Stimulated activated CD4-positive, alpha-beta T cell treated with anti-CD3 and anti-CD28 coated beads, TNF-alpha, amount 100 ng/mL, for 1 hour (primary cell): ENCODE measurements at places on chromosomes 2 and 18.

- no peak for DNase-seq
Measured at GRCh38 chr2:194253528-194254259, 1403.3 kb upstream of the SLC39A10 start.

DNA sequence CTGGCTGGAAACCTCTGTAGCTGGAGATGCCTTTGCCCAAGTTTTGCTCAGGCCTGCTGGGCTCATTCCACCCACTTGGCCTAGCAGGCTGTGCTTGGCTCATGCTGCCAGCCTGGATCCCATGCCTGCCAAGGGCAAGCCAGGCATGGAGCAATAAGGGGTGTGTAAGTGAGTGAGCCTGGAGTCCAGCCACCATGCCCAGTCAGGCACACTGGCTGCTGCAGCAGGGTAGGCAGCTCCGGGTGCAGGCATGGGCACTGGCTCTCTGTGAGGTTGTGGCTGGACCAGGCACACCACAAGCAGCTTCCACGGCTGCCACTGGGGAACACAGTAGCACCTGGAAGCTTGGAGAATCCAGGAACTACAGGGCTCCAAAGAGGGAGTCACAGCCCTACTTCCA, 147.7 kb upstream of the HS6ST1 start:
- DNase-seq = no peak

- no peak for DNase-seq
Measured at GRCh38 chr2:44083054-44083453, 85.6 kb upstream of the PPM1B start.

DNA sequence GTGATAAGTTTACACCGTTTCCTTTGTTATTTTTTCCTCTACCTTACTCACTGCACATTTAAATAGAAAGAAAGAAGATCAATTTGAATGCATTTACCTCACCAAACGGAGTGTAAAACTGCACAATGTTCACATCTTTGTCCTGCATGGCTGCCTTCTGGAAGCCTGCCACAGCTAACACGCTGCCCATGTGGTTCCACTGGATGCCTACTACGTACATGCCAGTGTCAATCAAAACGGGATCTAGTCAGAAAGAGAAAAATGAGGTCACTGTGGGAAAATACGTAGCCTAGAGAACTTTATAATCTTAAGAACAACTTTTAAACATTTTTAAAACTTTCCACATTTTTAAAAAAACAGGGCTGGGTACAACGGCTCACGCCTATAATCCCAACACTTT, 16.4 kb downstream of the WDR35 start:
- DNase-seq = no peak

GRCh38 chr2:101820519-101820918, 123.0 kb downstream of the MAP4K4 start:
- DNase-seq = no peak

DNA sequence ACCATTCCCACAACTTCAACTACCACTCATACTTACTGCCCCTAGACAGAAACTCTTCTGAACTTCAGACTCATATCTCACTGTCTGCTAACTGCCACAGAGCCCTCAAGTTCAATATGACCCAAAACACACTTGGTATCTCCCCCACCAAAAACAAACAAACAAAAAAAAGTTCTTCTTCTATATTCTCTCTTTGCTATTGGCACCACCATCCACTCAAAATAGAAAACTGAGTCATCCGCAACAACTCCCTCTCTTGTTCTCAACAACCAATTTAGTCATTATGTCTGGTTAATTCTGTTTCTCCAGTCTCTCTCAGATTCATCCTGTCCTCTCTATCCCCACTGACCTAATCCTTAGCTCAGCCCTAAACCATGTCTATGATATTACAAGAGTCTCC, 7.2 kb upstream of the DCTN1 start:
- DNase-seq = no peak

- no peak for DNase-seq
Measured at GRCh38 chr2:233338046-233338445, 16.2 kb upstream of the DGKD start.

GRCh38 chr18:26791676-26792075, 73.8 kb downstream of the AQP4 start:
- DNase-seq = no peak

DNA sequence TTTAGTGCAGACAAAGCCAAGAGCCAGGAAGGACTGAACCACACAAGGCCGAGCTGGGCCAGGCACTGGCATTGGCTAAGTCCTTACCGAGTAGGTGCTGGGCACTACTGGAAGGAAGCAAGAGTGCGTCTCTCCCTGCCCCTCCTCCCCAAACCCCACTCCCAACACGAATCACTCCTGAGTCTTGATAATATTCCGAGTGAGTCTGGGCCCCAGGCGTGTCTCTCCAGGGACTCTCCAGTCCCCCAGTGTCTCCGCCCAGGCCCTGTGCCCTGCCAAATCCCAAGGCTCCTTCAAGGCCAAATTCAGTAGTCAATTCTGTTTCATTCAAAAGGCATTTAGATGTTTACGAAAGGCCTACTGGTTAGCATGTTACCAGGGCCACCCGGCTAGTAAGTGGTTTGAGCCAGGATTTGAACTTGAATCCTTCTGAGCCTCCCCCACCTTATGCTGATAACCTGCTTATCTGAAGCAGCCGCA, 82.8 kb downstream of the GLI2 start:
- no peak for DNase-seq

- DNase-seq = no peak
Measured at GRCh38 chr2:1649103-1650084, 94.9 kb downstream of the PXDN start.

DNA sequence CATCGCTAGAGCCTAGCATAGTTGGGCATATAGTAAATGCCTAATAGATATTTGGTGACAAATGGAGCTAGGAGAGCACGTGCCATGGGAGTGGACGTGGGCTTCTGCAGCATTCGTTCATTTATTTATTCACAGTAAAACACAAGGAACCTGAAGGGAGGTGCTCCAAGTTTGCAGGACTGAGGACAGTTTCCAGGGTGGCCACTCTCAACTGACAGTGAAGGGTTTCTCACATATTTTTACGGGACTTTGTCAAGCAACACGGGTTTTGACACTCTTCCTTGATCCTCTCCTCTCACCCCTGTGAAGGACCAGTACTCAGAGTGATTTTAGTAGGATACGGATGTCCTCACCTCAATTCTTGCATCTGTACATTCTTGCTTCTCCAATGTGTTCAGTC, 135.0 kb upstream of the TTC39C start:
- DNase-seq = no peak

DNA sequence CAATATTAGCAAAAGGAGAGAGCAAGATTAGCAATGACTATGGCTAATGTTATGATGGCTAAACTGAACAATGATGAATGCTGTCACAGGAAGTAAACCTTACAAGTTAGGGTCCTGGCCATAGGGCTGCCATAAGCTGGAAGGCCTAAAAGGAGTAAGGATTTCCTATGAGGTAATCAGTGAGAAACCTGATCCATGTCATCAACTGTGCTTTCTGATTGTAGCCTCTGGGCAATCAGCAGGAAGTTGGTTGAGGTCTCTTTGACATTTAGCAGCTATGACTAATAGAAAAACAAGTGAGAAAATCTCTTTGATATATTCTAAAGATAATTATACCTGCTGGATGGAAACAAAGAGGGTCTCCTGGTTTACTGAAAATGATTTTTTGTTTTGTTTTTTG, 193.0 kb downstream of the RAB3GAP1 start:
- no peak for DNase-seq

DNA sequence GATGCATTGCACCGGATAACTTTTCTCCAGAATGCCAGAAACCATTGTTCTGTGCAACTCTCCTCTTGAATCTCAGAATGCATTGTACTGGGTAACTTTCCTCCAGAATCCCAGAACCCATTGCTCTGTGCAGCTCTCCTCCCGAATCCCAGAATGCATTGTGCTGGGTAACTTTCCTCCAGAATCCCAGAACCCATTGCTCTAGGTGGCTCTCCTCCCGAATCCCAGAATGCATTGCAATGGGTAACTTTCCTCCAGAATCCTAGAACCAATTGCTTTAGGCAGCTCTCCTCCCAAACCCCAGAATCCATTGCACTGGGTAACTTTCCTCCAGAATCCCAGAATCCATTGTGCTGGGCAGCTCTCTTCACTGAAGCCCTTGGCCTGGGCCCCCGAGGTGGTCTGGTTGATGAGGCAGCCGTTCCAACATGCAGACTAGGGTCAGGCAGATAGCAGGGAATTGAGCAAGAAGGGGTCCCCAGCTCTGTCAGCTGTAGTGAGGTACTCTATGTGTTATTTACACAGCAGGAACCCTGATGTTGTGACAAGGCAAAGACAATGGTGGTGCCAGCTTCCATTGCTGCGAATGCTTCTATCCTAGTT, 9.4 kb downstream of the FOSL2 start:
- DNase-seq = no peak

DNA sequence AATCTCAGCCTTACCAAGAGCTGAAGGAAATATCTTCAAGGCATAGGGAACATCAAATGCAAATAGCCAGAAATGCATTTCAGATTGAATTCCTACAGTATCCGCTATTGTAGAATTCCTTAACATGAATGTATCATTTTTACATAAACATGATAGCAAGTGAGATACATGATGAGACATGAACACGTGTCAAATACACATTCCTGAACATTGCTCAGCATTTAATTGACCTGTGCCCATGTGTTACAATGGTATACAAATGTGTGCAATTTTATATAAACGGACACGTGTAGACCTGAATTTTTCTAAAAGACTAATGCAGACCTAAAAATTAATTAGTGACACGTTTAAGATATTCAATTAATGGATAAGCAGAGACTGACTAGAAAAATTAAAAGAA, 133.0 kb upstream of the TLK1 start:
- DNase-seq = no peak

DNA sequence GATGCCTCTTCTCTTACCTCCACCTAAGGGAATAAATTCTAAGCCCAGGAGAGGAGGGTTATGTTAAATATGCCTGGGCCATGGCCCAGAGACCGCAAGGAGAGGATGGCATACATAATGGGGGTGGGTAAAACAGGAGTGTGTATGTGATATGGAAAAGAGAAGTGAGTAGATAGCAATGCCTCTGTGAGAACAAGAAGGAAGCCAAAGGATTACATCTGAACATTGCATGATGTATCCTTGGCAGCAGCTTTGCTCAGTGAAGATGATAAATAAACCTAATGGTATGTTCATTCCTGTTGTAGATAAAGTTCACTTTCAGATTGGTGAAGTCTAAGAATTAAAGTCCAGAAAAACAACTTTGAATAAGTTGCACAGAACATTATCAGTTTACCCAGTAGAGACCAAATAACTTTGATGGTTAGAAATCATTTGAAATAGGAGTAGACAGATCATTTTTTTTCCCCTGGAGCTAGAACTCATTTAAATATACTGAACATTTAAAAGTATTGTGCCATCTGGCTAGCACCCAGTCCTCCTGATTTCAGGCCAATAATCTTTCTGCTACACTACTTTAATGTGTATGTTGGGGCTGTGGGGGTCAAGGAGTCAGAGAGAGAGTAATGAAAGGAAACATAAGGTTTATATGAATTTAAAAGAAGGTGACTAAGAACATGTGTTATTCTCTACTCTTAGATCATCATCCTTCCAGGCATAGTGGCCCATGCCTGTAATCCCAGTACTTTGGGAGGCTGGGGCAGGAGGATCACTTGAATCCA, 231.7 kb downstream of the PARD3B start:
- no peak for DNase-seq

GRCh38 chr2:221572821-221573429, 821 bp upstream of the EPHA4 start:
- DNase-seq = peak; percentile 13

GRCh38 chr2:97742381-97742847, 29.0 kb downstream of the ZAP70 start:
- DNase-seq = no peak

- DNase-seq = no peak
Measured at GRCh38 chr2:238811293-238811692, 36.6 kb upstream of the TWIST2 start.

- DNase-seq = no peak
Measured at GRCh38 chr18:37662546-37663339, 97.1 kb upstream of the CELF4 start.

GRCh38 chr2:118697781-118698180, 149.7 kb downstream of the EN1 start:
- DNase-seq = no peak

GRCh38 chr2:172084645-172085459, 455 bp upstream of the DLX1 start:
- DNase-seq = no peak

- DNase-seq = no peak
Measured at GRCh38 chr2:40358783-40359182, 93.1 kb downstream of the SLC8A1 start.

DNA sequence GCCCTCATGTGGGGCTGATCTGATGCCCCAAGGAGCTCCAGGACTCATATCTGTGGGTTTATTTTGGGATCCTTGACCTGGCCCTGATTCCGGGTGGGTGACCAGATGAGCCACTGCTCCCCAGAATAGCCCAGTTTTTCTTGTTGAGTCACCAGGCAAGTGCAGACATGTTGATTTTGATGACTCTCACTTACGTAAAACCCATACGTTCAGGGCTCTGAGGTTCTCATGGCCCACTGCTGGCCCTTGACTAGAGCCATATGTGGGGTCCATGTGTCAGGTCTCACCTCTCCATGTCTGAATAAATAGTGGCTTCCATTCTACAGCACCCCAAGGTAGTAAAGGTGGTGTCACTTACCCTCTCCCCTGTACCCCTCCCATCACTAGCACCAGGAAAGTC, 41.9 kb downstream of the CDC42EP3 start:
- DNase-seq = no peak

DNA sequence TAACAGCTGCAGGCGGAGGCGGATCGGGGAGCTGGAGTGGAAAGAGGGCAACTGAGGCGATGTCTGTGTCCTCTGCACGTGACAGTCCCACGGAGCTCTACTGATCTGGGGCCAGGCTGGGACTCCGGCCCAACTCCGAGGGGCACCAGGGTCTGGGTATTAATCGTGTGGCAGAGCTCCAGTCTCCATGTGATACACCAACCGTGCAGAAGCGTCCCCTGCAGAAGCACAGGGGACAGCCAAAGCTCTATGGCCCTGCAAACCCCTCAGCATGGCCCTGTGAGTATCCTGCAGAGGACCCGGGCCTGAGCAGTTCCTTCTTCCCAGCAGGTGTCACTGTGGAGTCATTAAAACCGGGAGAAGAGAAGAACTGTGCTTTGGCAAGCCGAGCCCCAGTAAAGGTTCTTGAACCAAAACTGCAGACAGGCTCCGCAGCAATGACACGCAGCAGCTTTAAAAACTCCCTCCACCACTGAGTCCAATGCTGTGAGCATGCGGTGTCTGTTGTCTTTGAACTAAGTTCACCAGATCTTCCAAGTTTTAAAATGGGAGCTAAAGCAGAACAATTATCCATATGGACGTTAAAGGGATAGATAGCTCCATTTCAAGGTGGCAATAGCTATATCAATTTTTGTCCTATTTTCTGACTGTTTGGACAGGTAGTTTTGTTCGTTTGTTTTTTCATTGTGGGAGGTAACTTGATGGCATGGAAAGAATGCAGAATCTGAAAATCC, 79.4 kb downstream of the TMEM182 start:
- DNase-seq = no peak
